ENCODE measurements at places on chromosomes 7 and 10.

- no peak for DNase-seq
Observed at GRCh38 chr7:123400196-123400595, 134.2 kb downstream of the IQUB start.

DNA sequence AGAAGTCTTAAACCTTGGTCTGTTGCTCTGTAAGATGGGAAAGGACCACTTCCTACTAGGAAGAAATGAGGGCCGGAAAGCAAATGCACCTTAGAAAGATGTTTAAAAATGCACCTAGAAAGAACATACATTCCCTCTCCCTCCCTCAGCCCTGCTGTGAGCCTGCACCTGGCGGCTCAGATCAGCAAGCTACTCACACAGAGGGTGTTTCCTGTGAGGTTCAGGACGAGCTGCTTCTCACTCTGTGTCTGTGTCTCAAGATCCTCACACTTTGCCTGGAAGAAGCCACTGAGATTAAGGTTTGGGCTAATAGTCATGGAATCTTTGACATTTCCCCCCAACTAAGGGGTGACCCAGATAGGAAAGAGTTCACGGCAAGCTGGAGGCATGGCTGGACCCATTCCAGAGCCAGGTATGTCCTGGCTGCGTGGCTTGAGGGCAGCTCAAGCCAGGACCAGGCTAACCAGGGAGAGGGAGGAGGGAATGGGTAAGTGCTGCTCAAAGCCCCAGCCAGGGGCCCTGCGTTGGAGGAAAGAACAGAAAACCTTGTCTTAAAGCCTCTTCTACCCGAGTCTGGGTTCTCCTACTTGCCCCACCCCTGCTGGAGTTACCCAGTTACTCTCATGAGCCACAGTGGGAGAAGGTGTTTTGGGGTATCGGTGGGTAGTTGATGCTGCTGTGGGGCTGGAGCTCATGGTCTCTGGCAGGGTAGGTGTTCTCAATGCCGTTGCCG, 47.5 kb downstream of the PODXL start:
- DNase-seq, result no peak

DNA sequence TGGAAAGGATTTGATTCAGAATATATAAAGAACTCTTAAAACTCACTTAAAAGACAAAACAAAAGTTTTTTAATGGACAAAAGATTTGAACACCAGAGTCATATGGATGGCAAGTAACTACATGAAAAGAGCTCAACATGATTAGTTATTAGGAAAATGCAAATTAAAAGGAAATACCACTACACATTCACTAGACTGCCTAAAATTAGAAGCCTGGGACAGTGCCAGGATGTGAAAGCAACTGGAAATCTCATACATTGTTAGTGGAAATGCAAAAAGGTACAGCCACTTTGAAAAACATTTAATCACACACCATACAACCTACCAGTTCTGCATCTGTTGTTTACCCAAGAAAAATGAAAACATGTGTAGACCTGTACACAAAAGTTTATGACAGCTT, 48.8 kb downstream of the RALA start:
- no peak for DNase-seq

- no peak for DNase-seq
Observed at GRCh38 chr7:36879021-36879420, 154.7 kb upstream of the AOAH start.

DNA sequence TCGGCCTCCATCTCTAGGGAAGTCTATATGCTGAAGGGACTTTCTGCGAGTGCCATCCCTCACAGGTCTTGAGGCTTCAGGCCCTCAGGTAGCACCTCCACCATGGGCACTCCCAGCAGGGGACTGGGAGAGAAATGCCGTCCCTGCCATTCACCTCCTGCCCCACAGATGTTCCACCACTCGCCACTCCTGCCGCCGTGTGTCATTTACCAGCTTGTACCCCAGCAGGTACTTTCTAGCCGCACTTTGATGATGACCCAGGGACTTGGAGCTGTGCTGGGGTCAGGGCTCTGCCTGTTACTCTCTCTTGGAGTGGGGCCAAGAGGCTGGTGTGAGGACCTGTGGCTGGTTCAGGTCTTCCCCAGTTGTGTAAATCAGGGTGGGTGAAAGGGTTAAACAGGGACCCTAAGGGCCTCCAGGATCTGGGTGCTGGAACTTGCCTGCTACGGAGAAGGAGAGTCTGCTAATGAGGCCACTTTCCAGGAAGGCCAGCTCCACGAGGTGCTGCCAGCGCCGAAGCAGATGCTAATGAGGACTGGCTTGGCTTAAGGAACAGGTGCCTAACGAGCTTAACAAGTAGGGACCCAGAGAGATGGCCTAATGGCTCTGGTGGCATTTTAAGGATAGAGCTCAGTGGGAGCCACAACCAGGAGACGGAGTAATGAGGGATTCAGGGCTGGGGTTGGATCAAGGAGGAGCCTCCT, 32.4 kb downstream of the CRHR2 start:
- DNase-seq, result no peak

DNA sequence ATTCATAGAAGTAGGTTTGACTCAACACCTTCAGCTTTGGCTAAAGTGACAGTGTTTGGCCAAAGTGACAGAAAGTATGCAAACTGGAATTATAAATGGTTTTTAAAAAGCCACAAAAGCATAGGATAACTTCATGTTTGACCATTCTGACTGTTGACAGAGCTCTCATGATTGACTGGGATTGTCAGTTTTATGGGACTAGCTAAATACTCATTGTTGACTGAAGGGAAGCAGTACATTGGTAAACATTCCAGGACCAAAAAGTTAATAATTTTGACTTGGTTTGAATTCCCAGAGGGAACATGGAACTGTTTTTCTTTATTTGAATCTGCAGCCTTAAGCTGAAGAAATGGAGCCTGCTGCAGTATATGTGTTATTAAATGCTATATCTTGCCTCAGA, 84.6 kb upstream of the STEAP4 start:
- DNase-seq, result no peak

DNA sequence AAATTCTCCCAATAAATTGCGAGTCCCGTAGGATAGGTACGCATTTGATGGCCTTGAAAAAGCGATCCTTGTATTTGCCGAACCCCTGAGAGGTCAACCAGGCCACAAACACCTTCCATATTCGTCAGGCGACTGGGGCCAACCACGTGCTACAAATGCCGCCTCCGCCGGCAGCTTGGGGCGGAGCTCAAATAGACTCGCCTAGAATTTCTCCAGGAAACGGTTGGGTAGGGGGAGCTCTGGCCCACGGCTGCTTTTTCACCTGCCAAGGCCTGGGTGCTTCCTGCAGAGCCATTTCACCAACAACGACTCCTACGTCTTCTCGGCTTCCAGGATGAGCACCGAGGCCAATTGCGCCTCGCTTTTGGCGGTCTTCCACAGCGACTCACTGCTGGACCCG, 53.4 kb upstream of the KIF5B start:
- no peak for DNase-seq

Data from stimulated activated CD4-positive, alpha-beta T cell treated with anti-CD3 and anti-CD28 coated beads, TNF-alpha, amount 100 ng/mL, for 24 hours (primary cell).